ENCODE measurements at places on chromosomes 6 and 20.

DNA sequence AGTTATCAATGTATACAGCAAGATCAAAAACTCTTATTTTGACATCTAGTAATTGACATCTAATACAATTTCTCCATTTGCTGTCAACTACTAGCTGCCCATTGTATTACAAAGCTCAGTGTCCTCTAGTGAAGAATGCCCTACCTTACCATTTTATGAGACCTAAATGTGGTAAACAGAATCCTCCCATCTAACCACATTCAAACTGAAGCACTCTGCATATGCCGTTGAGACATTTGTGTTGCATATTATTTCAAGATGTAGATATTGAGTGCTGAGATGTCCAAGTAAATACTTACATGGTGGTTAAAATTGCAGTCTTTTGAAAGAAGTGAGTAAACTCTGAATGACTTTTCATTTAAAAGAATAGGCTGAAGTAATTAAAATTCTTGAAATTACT lies 597 bp upstream of the GLYATL3 start:
- no peak for DNase-seq

- DNase-seq, result no peak
Observed at GRCh38 chr6:93424303-93425064, 5.1 kb upstream of the EPHA7 start.

DNA sequence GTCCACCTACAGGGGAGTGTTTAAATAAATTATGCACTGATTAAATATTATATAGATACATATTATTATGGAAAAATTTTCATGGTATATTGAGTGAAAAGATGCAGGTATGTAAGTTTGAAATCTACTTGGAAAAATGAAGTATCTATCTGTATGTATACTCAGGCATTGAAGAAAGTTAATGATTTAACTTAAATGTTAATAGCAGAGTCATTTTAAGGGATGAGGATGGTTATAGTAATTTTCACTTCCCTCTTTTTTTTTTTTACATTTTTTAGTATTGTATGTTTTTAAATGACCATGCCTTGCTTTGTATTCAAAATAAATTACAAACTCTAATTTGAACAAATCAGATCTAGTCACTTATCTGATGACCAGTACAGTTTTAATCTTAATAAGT lies 43.2 kb upstream of the NOTCH4 start:
- DNase-seq, result no peak

- peak; percentile 13 for DNase-seq
Observed at GRCh38 chr20:36784900-36785299, 11.3 kb upstream of the DSN1 start.

DNA sequence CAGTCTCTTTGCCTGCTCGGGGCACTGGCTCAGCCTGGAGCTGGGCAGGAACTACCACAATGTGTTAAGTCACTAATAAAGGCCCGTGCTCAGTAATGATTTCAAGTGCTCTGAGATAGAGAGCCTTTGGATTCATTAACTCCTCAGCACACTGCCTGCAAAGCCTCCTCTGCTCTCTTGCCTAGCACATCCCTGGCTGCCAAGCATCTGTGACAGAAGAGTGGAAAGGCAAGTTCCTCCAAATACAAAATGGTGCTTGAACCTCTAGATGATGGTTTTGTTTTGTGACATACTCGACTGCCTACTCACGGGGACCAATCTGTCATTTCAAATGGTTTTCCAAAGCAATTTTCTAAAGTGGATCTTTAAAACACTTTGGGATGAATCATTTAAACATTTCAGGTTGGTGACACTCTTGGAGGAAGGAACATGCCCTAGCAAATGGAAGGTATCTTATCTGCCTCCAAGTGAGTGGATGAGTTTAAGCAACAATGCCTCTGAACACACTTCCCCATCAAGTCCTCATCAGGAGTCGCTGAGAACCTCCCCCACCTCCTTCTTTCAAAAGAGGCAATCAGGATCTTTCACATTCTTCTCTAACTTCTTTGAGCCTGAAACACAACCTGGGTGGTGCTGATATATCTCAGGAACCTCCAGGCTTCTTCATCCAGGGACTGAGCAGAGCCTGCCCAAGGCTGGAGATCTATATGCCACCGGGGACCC lies 35.8 kb downstream of the METTL24 start:
- DNase-seq, result no peak

DNA sequence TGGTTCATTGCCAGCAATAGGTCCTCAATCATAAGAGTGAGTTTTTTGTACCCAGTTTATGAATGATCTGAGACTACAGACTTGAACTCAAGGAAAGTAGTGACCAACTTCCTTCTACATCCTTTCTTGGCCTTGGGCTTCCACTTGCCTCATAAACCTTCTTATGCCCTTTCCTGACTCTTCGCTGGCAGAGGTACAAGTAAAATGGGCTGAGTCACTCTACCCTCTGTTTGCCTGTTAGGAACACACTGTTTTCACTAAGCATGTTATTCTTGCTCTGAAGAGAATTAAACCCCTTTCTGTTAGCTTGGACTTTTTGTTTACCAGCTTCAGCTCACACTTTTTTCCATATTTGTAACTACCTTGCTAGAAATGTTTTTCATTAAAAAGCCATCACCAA lies 74.4 kb downstream of the PKHD1 start:
- DNase-seq, result peak; percentile 1

Measured in AG10803 (cell line).